Sciatic nerve (tissue), 2 donors: ENCODE measurements at places on chromosomes 4 and X.

- DNase-seq = no peak
These were observed 230.8 kb downstream of the CFAP299 start for GRCh38 chr4:80566203-80566872.

DNA sequence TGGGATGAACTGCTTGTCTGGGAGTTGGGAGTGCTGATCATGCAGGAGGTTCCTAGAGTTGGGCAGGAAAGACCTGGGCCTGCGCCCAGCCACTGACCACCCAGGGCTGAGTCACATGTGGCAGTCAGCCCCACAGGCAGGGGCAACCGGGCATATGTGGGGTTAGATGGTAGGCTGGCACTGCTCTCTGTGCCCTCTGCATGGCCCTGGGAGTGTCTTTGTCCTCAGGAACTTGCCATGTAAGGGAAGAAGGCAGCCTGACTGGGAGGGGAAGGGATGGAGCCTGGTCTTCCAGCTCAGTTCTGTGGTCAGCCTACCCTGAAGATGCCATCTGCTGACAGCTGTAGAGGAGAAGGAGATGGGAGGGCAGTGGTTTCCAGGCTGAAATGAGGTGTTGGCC, 70.2 kb upstream of the EFNB1 start:
- DNase-seq = no peak

DNA sequence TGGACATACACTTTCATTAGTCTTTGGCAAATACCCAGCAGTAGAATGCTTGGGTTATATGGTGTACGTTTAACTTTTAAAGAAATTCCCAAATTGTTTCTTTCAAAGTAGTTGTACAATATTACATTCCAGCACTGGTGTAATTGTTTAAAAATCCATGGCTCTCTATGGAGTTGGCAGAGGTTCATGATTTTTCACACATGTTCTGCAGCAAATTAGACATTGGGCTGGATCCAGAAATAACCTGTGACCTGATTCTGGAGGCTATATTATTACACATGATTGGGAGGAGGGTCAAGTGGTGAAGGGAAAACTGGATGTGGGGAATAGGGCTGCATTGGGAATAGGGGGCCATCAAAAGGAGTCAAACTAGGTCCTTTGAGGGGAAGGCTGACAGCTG, 41.9 kb downstream of the MAMLD1 start:
- DNase-seq = no peak

GRCh38 chr4:126446917-126447316, 1132.2 kb downstream of the FAT4 start:
- DNase-seq = no peak

GRCh38 chr4:109009909-109010308, 247.1 kb upstream of the ETNPPL start:
- no peak for DNase-seq

DNA sequence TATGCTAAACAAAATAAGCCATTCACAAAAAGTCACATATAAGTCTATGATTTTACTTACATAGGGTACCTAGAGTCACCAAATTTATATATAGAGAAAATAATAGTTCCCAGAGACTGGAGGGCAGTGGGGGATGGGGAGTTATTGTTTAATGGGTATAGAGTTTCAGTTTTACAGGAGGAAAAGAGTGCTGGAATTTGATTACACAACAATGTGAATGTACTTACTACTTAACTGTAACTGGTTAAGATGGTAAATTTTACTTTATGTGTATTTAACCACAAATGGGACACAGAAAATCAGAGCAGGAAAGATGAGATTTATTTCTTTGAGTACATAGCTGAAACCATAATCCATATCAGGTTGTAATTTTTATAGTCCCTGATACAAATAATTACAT, 144.4 kb downstream of the TMA16 start:
- no peak for DNase-seq

- DNase-seq = peak; percentile 77
These were observed 9.3 kb downstream of the PRDM8 start for GRCh38 chr4:80206521-80207171.

- no peak for DNase-seq
These were observed 55.1 kb downstream of the UGT2B17 start for GRCh38 chr4:68520985-68521384.

DNA sequence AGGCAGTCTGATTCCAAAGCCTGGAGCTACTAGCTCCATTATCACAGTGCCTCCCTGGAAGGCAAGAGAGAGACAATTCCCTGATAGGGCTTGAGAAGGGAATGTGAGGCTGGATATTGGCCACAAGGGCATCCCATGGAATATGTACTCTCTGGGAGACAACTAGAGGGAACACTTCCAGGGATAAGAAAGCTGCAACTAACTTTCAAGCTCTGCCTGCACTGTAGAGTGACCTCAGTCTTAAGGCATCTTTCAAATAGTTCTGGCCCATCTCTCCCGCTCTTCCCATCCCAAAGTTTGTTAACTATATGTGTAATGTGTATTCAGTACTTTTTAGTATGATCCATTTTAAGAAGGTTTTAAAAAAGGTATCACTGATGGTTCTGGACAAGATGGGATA, 13.1 kb upstream of the RNF212 start:
- DNase-seq = no peak

GRCh38 chr4:21226637-21227538, 526.6 kb downstream of the PACRGL start:
- no peak for DNase-seq
